ENCODE measurements at places on chromosomes 16 and 17.

DNA sequence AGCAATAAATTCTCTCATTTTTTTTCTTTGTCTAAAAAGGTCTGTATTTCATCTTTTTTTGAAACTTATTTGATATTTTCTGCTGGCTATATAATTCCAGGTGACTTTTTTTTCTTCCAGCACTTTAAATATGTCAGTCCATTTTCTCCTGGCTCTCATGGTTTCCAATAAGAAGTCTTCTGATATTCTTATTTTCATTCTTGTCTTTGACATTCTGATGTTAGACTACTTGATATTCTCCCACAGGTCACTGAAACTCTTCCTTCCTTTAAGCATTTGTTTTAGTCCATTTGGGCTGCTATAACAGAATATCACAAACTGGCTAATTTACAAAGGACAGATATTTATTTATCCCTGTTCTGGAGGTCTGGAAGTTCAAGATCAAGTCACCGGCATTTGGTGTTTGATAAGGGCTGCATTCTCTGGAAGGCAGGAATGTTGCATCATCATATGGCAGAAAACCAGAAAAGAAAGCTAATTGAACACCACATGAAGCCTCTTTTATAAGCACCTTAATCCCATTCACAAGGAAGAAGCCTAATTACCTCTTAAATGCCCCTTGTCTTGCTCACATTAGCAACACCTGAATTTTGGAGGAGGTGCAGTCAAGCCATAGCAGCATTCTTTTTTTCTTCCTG lies 242.1 kb upstream of the TNRC6C start:
- DNase-seq: no peak

- DNase-seq: no peak
Observed at GRCh38 chr17:8994319-8994718, 27.0 kb upstream of the NTN1 start.

DNA sequence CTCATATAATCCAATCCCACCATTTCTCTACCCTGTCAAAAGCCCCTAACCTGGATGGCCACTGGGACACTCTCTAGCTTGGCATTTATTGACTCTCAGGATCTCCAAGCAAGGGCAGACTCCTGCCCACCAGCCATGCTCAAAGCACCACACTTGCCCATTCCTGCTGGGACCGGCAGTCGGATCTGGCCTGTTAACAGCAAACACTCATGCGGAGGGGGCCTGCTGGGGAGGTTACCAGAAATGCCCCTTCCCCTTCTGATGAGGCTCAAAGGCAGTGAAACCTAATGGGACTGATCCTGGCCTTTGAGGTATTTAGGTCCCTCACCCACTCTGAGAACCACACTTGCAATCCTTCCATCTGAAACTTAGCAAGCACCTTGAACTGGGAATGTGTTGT lies 6.5 kb upstream of the CCL1 start:
- no peak for DNase-seq

DNA sequence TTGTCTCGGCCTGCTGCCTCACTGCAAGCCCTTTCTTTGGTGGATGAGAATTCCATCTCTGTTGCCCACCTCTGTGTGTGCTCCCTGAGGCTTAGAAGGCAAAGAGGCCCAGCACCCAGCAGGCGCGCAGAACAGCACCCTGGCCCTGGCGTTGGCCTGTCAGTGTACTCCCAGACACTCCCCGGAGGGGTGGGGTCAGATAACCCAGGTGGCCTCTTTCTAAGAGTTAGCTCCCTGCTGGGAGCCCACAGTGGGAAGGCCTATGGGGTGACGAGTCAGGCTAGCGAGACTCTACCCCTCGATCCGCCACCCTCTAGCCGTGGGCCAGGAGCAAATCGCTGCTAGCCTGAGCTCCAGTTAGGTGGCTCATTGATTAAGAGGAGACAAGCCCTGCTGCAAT lies 38.1 kb downstream of the SRL start:
- no peak for DNase-seq
